ENCODE measurements at places on chromosomes 2 and 18.

- DNase-seq = no peak
These were observed 10.0 kb upstream of the WIPF1 start for GRCh38 chr2:174607584-174607983.

DNA sequence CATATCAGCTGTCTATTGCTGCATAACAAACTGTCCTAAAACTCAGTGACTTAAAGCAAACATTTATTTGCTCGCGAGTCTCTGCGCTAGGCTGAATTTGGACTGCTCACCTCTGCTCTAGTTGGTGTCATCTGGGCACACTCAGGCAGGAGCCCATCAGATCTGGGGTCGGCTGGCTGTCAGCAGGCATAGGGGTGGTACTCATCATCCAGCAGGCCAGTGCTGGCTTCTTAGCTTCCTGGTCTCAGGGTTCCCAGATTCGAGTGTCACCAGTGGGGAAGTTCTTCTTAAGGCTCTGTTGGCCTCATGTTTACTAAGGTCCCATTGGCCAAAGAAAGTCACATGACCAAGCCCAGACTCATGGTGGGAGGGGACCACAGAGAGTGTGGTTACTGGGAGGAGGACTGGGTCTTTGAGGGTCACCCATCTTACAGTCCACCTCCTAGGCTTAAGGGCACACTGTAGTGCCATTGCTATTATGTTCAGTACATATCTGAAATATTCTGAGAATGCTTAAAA is 71.6 kb upstream of the ATG16L1 start:
- DNase-seq = no peak

GRCh38 chr2:17584689-17585088 is 44.2 kb downstream of the VSNL1 start:
- DNase-seq = peak; percentile 24

DNA sequence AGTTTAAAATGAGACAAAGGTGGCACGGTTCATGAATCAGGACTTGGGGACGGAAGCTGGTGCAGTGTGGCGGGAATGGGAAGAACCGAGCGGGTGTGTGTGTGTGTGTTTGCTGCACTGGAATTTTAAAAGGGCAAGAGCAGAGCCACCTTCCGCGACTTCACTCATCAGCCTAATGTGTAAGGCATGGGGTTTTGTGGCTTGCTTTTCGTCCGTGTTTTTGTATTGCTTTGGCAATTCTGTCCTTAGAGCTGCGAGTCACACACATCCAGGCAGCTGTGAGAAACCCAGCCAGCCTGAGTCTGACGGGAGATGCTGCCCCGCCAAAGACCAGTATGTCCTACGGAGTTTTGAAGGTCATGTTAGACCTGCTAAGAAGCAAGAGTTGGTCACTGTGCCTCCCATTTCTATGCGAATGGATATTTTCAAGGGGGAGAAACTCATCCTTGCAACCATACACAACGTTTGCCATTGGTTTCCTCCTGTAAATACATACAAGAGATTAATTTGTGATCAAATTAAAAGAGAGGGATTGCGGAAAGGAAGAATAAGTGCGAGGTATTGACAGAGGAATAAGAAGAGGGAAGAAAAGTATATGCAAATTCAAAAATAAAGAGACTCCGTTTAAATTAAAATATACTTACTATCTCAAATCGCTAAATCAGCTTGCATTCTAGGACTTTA is 665 bp upstream of the CACNB4 start:
- no peak for DNase-seq

GRCh38 chr2:98698896-98699295 is 32.0 kb downstream of the MGAT4A start:
- no peak for DNase-seq

DNA sequence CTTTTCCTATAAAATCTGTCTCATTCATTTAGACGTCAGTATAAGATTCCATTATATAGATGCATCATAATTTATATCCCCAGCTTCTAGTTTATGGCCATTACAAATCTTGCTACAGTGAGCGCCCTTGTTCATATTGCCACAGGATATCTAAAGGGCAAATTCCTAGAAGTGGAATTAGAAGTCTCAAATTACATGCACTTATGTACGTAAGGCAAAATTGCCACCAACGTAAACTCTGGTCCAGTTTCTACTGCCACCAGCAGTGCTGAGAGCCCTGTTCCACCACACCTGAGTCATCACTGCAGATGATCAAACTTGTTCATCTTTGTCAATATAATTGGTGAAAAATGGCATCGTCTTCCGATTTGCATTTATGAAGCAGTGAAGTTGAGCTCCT is 90.9 kb upstream of the ID2 start:
- no peak for DNase-seq

- no peak for DNase-seq
These were observed 74.7 kb downstream of the TGIF1 start for GRCh38 chr18:3524706-3525105.

- DNase-seq = no peak
These were observed 97.6 kb downstream of the POLE4 start for GRCh38 chr2:75055820-75056675.

DNA sequence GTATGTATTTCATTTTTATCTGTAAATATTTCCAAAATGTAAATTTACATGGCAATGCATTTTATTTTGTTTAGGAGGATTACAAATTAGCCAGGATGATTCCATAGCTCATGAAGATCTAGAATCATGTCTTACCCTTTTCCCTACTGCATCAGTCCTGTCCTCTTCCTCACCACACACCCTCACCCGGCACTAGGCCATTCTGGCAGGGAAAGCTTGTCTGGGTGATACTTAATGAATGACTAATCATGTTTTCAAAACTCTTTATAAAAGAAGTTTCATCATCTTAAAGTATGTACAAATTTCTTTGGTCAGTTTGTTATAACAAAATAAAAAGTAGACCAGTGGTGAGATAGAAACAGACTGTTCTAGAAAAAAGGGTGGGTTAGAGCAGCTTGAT is 283.3 kb upstream of the VWC2L start:
- DNase-seq = no peak
